Lung (tissue), 17 donors: ENCODE measurements at places on chromosomes 7 and 10. TPM values are rescaled to one million over a fixed set of nuclear protein-coding genes. Genes with fewer than 3 reads are reported as not detected.

- H3K36me3 ChIP-seq: no peaks in the 10 kb centered on the region
- H3K4me1 ChIP-seq: no peaks in the 10 kb centered on the region
- H3K27ac ChIP-seq: peak overlapping the region; percentile 41
- DNase-seq: peak; percentile 86
Measured at GRCh38 chr7:74306730-74307469, 17.7 kb downstream of the CLIP2 start.

DNA sequence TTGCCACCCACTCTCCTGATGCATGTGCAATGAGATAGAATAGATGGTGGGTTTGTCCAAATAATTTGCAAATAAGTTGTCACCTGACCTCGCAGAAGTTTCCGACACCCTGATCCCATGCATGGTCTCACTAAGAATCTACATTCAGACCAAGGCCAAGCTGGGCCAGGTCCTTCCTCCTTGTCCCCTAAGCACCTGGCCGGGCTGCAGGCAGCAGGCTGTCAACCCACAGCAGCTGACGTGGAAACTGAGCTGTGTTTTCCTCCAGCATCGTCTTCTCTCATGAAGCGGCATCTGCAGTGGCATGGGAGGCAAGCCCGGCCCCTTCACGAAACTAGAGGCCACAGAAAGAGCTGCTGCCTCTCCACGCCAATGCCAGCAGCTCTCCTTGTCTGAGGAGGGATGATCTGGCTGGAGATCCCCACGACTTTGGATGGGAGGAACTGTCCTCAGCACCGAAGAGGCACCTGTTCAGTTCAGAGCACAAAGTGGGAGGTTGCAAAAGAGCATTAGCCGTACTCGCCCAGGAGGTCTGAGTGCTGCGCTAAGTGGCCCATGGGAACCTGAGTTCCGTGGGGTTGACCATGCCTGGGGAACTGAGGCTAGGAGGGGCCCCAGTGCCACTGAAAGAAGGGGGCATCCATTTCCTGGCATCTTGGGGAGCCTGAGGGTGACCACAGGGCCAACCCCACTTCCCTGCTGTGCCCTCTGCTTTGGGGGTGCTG is 110.5 kb upstream of the INSIG1 start:
- no peak overlapping the region for H3K27ac ChIP-seq
- H3K4me3 ChIP-seq: no peak overlapping the region
- H3K4me1 ChIP-seq: no peaks in the 10 kb centered on the region
- no peak for DNase-seq

GRCh38 chr10:122112625-122113160 is 123.7 kb downstream of the TACC2 start:
- H3K4me1 ChIP-seq: peaks cover 5% of the 10 kb centered on the region
- H3K27ac ChIP-seq: peak overlapping the region; percentile 97
- H3K4me3 ChIP-seq: peak overlapping the region; percentile 75
- no peaks in the 10 kb centered on the region for H3K36me3 ChIP-seq

- H3K27me3 ChIP-seq: no peaks in the 10 kb centered on the region
- DNase-seq: no peak
- H3K27ac ChIP-seq: no peak overlapping the region
- H3K36me3 ChIP-seq: no peaks in the 10 kb centered on the region
Measured at GRCh38 chr7:46080595-46081159, 159.6 kb upstream of the IGFBP3 start.

GRCh38 chr10:99532687-99533495 is at the start of gene NKX2-3:
NKX2-3 (plus strand) TSS chr10:99532942; CDS start chr10:99533132, 190 bp downstream.
- peaks cover 22% of the 10 kb centered on the region for H3K27me3 ChIP-seq
- H3K4me3 ChIP-seq: no peak within 1 kb of the TSS
- H3K27ac ChIP-seq: no peak within 1 kb of the TSS

DNA sequence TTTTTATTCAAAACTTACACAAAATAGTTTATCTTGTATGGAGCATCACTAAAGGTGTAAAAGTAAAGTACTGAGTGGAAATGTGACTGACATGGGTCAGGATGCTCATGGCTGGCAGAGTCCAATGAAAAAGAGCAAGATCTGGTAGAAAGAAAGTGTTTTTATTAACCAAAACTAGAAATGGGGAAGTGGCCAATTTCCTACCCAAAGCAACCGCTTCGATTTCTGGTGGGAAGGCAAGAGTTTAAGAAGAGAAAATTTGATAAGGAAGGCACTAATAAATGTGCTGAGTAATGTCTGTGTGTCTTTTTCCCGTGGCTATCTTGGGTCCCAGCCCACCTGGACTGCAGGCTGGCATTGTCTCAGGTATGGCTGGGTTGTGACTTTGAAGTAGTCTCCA is 277.7 kb downstream of the ANKRD7 start:
- H3K27me3 ChIP-seq: no peaks in the 10 kb centered on the region
- no peaks in the 10 kb centered on the region for H3K4me1 ChIP-seq
- H3K27ac ChIP-seq: no peak overlapping the region
- no peak overlapping the region for H3K4me3 ChIP-seq
- no peak for DNase-seq

GRCh38 chr10:13189961-13190360 is 28.6 kb downstream of the MCM10 start:
- no peak overlapping the region for H3K4me3 ChIP-seq
- peak; percentile 96 for DNase-seq
- no peak overlapping the region for H3K27ac ChIP-seq

DNA sequence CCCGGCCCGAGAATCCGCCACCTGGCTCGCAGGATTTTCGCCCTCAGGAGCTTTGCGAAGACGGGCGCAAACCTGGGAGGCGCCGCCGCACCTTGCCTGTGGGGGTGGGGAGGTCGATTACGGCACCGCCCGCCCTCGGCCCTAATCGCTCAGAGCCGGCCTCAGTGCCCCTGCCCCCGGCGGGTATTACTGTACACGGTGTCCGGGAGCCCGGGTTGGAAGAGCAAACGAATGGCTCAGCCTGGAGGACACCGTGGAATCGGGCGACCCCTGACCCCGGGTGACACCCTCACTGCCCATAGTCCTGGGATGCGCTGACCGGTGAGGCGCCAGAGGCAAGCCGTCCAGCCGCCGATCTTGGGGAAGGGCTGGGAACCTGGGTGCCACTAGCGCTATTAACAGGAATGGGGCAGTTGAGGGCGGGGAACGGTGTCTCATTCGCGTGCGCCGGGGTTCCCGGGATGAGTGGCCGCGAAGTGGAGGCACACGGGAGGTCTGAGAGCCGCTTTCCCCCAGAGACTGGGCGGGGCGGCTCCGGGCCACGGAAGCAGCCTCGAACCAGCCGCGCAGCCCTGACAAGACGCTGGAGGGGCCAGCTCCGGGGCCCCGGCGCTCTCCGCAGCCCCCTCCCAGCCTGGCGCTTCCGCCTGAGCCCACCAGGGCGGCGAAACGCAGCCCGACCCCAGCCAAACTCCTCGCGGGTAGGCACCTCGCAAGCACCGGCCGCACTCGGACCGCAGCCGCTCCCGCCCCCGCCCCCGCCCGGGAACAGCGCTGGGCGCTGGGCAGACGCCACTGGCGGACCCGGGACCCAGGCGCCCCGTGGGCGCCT is 167.5 kb downstream of the NRF1 start:
- H3K4me1 ChIP-seq: no peaks in the 10 kb centered on the region
- no peak overlapping the region for H3K27ac ChIP-seq
- peaks cover 55% of the 10 kb centered on the region for H3K27me3 ChIP-seq

- no peaks in the 10 kb centered on the region for H3K4me1 ChIP-seq
- H3K36me3 ChIP-seq: no peaks in the 10 kb centered on the region
- no peak for DNase-seq
Measured at GRCh38 chr7:18119985-18120384, 92.3 kb upstream of the PRPS1L1 start.

- no peaks in the 10 kb centered on the region for H3K27me3 ChIP-seq
- no peaks in the 10 kb centered on the region for H3K4me1 ChIP-seq
- H3K4me3 ChIP-seq: no peak overlapping the region
- H3K27ac ChIP-seq: no peak overlapping the region
- DNase-seq: no peak
- H3K36me3 ChIP-seq: no peaks in the 10 kb centered on the region
Measured at GRCh38 chr10:15758618-15759017, 38.9 kb upstream of the ITGA8 start.

GRCh38 chr10:20616056-20616671 is 280.9 kb downstream of the NEBL start:
- H3K4me3 ChIP-seq: no peak overlapping the region
- no peaks in the 10 kb centered on the region for H3K36me3 ChIP-seq
- H3K27me3 ChIP-seq: no peaks in the 10 kb centered on the region
- H3K4me1 ChIP-seq: no peaks in the 10 kb centered on the region

DNA sequence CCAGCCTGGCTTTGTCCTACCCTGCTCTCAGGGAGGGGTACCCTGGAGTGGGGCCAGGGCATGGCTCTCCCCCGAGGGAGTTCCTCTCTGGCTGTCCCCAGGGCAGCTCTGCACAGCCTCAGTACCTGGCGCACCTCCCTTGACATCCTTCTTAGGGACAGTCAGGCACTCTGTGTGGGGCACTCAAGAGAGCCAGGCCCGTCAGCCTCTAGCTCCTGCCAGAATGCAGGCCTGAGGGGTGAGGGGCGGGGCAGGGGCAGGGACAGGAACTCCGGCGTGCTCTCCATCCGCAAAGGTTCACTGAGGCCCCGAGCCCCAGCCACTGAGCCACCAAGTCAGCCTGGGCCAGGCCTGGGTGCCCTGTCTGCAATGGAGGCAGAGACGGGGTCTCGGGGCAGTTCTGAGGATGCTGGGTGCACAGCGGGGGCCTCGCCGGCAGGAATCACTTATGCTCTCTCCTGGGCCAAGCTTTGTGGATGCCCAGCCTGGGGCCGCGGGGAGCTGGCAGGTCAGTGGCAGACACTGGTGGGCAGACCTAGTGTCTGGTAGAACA is 10.1 kb downstream of the LIMK1 start:
- no peak for DNase-seq
- H3K4me3 ChIP-seq: no peak overlapping the region
- H3K27ac ChIP-seq: peak overlapping the region; percentile 90
- peaks cover 3% of the 10 kb centered on the region for H3K36me3 ChIP-seq
- no peaks in the 10 kb centered on the region for H3K4me1 ChIP-seq
- H3K27me3 ChIP-seq: no peaks in the 10 kb centered on the region

DNA sequence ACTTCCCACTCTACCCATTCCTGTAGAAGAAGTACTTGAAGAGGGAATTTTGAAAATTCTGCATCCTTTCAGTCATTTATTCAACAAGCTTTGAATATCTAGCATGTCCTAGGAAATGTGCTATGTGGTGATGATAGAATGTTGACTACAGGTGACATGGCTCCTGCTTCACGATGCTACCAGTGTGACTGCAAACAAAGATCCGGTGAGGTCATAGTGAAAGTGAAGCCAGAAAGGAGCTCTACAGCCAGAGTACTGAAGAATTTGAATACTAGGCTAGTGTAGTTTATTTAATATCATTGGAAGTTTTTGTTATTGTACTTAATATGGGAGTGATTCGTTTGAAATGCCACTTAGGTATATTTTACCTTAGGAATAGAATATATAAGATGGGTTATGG is 348.1 kb downstream of the TFEC start:
- no peak overlapping the region for H3K27ac ChIP-seq
- no peaks in the 10 kb centered on the region for H3K4me1 ChIP-seq
- no peaks in the 10 kb centered on the region for H3K36me3 ChIP-seq
- no peak overlapping the region for H3K4me3 ChIP-seq
- H3K27me3 ChIP-seq: no peaks in the 10 kb centered on the region
- DNase-seq: no peak

- no peak overlapping the region for H3K4me3 ChIP-seq
- H3K27ac ChIP-seq: peak overlapping the region; percentile 50
- no peak for DNase-seq
- no peaks in the 10 kb centered on the region for H3K36me3 ChIP-seq
- no peaks in the 10 kb centered on the region for H3K27me3 ChIP-seq
Measured at GRCh38 chr10:79249186-79250121, 97.8 kb upstream of the PPIF start.

- no peak for DNase-seq
- H3K4me1 ChIP-seq: no peaks in the 10 kb centered on the region
- H3K36me3 ChIP-seq: peaks cover 5% of the 10 kb centered on the region
- H3K4me3 ChIP-seq: no peak overlapping the region
- no peaks in the 10 kb centered on the region for H3K27me3 ChIP-seq
- H3K27ac ChIP-seq: no peak overlapping the region
Measured at GRCh38 chr7:111835066-111835465, 272.8 kb upstream of the IMMP2L start.

DNA sequence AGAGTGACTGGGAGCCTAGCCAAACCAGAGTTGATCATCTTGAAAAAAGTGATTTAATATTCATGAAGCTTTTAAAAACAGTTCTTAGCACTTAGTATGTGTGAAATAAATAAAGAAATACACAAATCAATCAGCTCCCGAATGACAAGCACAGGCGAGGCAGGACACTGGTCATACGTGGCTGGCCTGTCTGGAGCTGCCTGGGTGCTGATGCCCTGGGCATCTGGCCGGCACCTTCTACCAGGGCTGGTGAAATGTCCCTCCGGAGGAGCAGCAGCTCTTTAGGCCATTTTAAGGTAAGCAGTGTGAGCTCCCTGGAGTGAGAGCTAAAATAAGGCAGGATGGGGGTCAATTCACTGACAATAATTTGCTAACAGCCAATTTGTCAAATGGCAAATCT is 23.7 kb downstream of the IL15RA start:
- no peak overlapping the region for H3K4me3 ChIP-seq
- no peaks in the 10 kb centered on the region for H3K36me3 ChIP-seq
- no peak for DNase-seq
- H3K27me3 ChIP-seq: peaks cover 3% of the 10 kb centered on the region

DNA sequence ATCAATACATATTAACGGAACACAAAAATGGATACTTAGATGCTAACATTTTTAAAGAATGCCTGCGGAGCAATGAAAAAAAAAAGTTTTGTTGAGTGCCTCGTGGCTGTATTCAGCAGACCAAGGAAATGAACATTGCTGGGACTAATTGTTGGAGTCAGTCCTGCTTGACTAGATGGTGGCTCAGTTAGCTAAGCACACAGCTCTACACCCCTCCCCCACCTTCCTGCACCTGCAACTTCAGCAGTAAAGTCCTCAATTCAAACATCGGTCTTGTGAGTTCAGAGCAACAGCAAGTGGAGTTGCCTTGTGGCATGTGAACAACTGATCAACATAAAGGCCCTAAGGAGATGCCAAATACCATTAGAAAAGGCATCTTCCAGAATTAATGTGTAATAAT is 326.0 kb upstream of the NPSR1 start:
- DNase-seq: no peak
- no peaks in the 10 kb centered on the region for H3K4me1 ChIP-seq
- H3K4me3 ChIP-seq: no peak overlapping the region
- no peak overlapping the region for H3K27ac ChIP-seq

- H3K27ac ChIP-seq: no peak overlapping the region
- peaks cover 11% of the 10 kb centered on the region for H3K4me1 ChIP-seq
- peaks cover 3% of the 10 kb centered on the region for H3K36me3 ChIP-seq
- no peak overlapping the region for H3K4me3 ChIP-seq
- DNase-seq: no peak
- no peaks in the 10 kb centered on the region for H3K27me3 ChIP-seq
Measured at GRCh38 chr7:87882151-87882937, 6.1 kb downstream of the DBF4 start.

The FAM53B gene
- 14.6 TPM for polyA plus RNA-seq

The TET1 gene
- polyA plus RNA-seq: 0.14 TPM

The ZNF485 gene
- 2.4 TPM for polyA plus RNA-seq

The NME8 gene
- polyA plus RNA-seq: 0.65 TPM

The SPDYE18 gene
- 0.18 TPM for polyA plus RNA-seq

The KIAA1549 gene
- polyA plus RNA-seq: 0.83 TPM

The SYT15B gene
- 8.7 TPM for polyA plus RNA-seq

The TAS2R3 gene
- polyA plus RNA-seq: not detected

The KNDC1 gene
- 5.9 TPM for polyA plus RNA-seq

The MYPN gene
- 0.01 TPM for polyA plus RNA-seq

The FBH1 gene
- polyA plus RNA-seq: 42.2 TPM

The LRIT1 gene
- polyA plus RNA-seq: not detected

The MOGAT3 gene
- not detected for polyA plus RNA-seq

The SORCS1 gene
- 0.05 TPM for polyA plus RNA-seq
